ENCODE measurements at places on chromosomes 13 and 19.
A peak's percentile ranks its signal among the peaks of the same experiment; 100 is the strongest.

DNA sequence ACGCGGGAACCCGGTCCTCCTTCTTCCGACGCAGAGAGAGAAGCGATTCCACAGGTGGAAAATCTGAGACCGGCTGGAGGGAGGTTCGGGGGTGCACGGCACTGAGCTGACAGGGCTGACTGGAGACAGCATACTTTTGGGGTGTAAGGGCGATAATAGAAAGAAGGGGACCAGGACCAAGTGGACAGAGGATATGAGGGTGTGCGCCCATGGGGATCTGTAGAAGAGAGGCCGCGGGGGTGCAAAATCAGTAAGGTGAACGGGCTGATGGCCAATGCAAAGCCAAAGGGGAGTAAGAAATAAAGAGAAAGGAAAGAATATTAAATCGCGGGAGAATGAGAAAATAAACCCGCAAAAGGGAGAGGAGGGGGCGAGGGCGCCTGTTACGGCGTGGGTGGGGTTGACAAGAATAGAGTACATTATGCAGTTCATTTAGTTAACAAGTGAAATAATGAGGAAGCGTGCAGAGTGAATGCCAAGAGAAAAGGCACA is 336 bp upstream of the GSX1 start:
- no peak for DNase-seq

DNA sequence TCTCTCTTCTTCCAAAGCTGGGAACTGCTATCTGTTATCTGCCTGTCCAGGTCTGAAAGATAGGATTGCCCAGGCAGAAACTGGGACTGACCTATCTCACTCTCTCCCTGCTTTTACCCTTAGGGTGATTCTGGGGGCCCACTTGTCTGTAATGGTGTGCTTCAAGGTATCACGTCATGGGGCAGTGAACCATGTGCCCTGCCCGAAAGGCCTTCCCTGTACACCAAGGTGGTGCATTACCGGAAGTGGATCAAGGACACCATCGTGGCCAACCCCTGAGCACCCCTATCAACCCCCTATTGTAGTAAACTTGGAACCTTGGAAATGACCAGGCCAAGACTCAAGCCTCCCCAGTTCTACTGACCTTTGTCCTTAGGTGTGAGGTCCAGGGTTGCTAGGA is 5.1 kb downstream of the KLK3 start:
- DNase-seq = no peak

DNA sequence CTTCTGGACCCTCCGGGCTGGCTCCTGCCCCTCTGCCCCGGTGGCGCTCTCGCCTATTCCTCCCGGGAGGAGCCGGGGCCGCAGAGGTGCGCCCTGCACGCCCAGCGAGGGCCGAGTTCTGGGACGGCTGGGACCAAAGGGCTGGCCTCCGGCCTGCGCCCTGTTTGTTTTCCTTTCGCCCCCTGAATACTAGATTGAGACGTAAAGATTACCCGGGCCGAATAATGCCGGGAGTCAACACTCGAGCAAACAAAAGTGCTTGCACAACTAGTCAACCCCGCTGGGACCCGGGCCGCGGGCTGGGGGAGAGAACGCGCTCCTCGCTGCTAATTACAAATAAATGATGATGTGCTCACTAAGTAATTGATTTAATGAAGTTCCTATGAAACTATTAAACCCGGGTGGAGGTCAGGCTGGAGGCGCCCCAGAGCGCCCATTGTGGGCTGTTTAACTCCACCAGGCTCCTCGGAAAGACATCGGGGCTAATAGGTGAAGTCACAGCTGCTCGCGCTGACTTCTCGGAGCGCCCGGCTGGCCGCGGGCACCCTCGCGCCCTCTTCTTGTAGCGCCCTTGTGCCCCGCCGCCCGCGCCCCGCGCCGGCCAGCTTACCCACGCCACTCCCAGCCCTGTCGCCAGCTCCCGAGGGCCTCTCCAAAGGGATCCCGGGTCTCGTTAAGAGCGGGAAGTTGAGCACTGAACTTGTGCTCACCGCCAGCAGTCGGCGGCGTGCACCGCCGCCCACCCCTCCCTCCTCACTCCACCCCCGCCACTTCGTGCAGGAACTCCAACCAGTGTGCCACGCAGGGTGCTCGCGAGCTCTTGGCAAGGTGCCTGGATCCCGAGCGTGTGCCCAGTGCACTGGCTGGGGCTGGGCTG is 14.9 kb downstream of the ZIC5 start:
- no peak for DNase-seq

DNA sequence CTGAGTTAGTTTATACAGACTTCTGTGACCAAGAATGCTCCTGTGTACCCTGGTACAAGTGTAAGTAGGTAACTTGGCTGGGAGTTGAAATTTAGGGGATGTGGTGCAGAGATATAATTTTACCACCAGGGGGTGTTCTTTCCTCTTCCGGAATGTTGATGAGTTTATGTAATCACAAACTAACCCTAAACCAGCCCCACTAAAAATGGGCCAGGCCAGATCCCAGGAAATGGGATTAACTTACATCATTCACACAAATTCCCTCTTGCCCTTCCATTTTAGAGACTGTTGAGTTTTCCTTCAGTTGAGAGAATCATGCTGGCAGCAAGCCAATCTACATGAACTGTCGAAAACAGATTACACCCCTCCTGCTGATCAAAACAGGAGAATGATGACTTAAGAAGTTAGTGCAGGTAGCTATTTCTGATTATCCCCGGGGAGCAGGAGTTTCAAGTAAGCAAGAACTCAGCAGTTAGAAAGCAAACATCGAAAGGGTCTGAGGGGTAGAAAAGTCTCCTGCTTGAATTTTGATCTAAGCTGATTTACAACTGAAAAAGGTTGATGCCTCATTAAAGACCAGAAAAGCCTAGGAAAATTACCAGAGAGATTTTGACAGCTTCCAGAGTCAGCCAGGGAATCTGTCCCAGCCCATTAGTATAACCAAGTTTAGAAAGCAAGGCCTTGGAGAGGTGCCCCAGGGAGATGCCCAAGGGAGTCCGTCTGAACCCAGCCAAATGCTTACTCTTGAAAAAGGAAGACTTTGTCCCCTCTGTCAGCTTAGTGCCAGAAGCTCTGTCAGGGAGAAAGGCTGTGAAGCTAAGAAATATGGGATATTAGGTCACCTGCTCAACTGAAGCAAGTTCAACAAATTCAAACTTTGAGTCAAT is 32.3 kb upstream of the MED4 start:
- peak; percentile 42 for DNase-seq

DNA sequence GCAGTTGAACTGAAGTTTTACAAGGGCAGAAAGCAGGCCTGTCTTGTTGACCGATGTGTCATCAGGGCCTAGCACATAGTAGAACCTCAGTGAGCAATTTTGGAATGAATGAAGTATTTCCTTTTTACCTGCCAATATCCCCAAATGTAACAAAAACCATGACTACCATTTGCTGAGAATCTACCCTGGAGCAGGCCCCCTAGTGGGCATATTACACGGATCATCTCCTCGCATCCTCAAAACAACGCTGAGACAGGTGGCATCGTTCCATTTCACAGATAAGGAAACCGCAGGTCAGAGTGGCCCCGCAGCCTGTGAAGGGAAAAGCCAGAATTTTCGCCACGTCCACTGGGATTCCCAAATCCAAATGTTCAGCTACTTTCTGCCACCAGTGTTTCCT is 77.9 kb downstream of the CACNA1A start:
- no peak for DNase-seq

DNA sequence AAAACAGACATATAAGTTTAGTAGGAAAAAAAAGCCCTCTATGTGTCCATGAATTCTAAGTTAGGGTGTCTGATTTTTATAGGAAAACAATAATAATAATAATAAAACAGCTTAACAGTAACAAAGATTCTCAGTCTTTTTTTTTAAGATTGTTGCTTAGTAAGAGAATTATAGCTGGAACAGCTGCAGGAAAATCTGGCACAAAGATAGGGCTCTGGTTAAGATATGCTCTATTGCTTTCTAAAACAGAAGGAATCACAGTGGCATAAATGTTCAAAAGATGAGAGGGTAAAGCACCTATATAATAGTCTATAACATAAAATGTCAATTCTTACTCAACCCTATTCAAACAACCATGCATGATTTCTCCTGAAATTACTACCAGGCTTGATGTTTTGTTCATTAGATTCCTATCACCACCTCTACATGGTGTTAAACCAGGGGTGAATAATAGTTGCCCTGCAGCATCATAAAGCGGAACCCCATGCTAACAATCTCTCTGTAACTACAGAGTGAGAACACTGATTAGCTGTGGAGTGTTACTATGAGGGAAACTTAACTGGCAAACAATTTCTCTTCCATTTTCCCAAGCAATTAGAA is 541.4 kb upstream of the MIR17HG start:
- DNase-seq = no peak

- DNase-seq = no peak
These were observed 66.7 kb downstream of the SLITRK1 start for GRCh38 chr13:83815598-83815997.

- no peak for DNase-seq
These were observed 222.4 kb upstream of the PCDH17 start for GRCh38 chr13:57409121-57409520.

DNA sequence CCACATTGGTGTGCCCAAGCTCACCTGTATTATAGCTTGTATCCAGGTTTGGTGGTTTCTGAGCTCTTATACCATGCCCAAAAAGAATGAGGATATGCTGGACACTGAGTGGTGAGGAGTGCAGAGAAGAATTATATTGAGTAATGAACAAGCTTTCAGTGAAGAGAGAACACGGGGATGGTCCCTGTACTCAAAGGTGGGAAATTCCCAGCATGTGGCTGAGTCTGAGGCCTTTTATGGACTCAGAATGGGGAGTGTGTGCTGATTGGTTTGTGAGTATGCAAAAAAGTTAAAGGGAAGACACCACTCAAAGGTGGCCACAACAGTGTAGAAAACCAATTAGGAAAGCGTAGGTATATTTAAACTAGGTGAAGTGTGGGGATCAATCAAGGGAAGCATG is 191.2 kb upstream of the SLITRK6 start:
- DNase-seq = no peak

DNA sequence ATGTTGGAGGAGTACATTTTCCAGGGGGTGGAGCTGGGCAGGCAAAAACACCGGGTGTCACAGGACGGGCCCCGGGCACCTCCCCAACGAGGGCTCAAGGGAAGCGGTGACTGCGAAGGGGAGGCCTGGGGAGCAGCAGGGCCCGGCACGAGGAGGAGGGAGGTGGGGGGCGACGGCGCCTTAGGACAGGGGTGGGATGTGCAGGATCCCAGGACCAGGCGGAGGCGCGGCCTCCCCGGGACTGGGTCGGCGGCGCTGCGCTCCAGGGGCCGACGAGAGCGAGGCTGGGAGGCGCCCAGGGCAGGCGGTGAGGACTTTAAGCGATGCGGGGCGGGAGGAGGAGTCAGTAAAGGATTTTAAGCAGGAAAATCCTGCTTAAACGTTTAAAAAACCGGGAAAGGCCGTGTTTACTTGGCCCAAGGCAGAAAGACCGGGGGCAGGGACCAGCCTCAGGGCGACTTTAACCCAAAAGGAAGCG is 427 bp downstream of the ZNF160 start:
- no peak for DNase-seq
